Activated CD4-positive, CD25-positive, alpha-beta regulatory T cell treated with anti-CD3 and anti-CD28 coated beads, Interleukin-2, amount 50 U/mL, for 16 hours (primary cell): ENCODE measurements at places on chromosomes 5 and 9.

- no peak for DNase-seq
These were observed 6.8 kb downstream of the FBP2 start for GRCh38 chr9:94586814-94587213.

GRCh38 chr5:178288401-178289368 is 56.1 kb upstream of the PHYKPL start:
- DNase-seq: no peak

- DNase-seq: no peak
These were observed 48.0 kb downstream of the SARDH start for GRCh38 chr9:133690081-133690561.

GRCh38 chr5:2335125-2335732 is 416.2 kb downstream of the IRX2 start:
- no peak for DNase-seq

DNA sequence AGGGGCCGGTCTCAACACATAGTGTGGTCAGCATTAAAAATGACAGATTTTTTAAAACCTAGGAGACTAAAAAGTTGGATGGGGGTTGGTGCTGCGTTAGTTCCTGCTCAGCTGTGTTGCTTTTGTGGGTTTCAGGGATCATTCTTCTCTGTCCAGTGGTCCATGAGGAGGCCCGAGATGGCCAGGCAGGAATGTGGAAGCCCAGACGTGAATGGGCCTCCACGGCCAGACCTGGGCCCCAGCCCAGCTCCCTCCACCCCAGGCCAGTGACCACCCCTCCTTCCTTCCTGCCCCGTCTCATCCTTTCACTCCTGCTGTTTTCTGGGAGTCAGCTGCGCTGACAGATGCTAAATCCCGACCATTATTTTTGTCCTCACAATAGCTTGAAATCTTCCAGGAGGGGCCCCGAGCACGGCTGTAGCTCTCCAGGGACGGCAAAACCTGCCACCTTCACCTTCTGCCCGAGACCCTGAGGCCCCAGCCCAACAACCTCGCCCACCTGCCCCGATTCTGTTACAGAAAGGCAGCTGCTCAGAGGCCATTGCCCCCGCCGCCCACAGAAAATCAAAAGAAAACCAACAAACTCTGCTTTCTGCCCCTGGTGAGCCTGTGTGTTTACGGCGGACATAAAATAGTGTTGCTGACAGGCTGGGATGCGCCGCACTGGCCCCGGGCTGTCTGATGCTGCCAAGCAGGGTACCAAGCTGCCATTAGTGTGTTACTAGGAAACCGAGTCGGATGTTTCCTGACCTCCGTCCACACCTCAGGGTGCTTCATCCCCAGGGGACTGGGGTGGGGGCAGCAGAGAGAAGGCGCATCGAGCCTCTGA is 83.7 kb upstream of the SARDH start:
- no peak for DNase-seq

DNA sequence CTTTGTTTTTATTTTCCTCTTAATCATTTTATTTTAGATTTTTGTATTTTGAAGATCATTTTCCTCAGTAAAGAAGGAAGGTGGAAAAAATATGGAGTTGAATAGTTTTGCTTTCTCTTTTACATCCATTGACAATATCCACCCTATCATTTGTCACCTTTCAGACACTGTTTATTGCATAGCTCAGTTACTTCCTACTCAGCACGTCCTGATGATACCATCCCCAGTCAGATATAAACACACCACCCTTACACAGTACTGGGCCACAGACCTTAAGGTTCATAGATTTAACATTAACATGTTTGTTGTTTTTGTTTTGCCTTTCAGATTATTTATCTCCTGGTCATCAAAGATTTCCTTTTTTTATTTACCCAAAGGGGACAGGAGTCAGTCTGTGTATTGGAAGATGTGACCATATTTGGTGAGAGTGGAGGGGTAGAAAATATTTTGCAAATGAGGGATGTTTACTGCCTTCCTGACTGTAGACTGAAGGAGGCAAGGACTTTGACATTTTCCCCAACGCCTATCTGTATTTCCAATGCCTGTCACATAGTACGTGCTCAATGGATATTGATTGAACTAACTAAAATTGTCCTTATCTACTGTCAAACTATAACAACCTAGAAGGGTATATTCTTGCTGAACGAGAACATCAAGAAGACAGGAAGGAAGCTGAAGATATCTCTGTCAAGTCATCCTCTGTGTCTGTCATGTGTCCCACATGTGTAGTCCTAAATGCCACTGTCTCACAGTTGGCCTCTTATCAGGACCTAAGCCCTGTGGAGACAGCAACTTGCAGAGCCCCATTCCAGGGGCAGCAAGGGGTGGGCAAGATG is 15.6 kb downstream of the STX17 start:
- no peak for DNase-seq

DNA sequence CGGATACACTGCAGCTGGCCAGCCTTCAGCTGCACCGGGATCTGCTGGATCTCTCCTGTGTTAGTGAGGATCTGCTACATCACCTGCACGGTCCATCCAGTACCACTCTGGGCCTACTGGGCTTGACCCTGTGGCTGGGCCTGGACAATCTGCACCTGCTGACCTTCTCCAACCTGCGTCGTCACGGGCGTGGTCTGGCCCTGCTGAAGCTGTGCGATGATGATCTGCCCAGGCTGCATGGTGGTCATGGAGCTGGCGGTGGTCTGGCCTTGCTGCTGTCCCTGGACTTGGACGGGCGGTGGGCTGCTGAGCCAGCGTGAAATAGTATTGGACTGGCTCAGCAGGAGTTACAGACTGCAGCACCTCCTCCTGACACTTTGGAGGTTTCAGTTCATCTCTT is 137.1 kb upstream of the GAS1 start:
- no peak for DNase-seq

DNA sequence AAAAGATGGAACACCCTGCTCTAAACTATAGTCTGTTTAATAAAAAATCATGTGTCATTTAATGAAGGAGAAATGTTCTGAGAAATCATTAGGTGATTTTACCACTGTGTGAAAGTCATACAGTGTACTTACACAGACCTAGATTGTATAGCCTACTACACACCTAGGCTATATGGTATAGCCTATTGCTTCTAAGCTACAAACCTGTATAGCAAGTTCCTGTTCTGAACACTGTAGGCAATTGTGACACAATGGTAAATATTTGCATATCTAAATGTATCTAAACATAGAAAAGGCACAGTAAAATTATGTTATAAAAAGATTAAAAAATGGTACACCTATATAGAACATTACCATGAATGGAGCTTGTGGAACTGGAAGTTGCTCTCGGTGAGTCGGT is 40.6 kb downstream of the EFNA5 start:
- no peak for DNase-seq

- DNase-seq: no peak
These were observed 126.2 kb downstream of the BASP1 start for GRCh38 chr5:17343675-17344074.

DNA sequence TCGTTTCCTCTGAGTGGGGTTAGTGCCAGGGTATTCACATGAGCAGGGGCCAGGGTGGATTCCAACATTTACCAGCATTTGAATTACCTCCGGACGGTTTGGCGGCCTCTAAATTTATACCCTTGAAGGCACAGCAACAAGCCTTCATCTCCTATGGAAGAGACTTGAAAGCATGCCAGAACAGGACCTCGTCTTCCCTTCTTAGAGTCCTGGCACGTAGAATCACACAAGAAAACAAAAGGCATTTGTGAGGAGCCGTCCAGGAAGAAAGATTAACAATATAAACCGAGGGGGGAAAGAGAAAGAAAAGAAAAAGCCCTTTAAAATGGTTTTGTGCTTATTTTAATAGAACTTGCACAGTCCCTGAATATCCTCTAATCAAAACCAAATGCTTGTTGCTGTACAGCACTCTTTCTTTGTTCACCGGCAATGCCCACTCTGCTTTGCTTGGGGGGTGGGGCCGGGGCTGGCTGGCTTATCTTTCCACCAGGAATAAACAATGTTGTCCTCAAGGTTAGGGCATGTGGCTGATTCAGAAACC is 575.8 kb upstream of the ZNF462 start:
- DNase-seq: no peak
